DMS79 (cell line): ENCODE measurements at places on chromosomes 4 and X.

- no peak for DNase-seq
These were observed 133.4 kb upstream of the GATB start for GRCh38 chr4:151894246-151894645.

DNA sequence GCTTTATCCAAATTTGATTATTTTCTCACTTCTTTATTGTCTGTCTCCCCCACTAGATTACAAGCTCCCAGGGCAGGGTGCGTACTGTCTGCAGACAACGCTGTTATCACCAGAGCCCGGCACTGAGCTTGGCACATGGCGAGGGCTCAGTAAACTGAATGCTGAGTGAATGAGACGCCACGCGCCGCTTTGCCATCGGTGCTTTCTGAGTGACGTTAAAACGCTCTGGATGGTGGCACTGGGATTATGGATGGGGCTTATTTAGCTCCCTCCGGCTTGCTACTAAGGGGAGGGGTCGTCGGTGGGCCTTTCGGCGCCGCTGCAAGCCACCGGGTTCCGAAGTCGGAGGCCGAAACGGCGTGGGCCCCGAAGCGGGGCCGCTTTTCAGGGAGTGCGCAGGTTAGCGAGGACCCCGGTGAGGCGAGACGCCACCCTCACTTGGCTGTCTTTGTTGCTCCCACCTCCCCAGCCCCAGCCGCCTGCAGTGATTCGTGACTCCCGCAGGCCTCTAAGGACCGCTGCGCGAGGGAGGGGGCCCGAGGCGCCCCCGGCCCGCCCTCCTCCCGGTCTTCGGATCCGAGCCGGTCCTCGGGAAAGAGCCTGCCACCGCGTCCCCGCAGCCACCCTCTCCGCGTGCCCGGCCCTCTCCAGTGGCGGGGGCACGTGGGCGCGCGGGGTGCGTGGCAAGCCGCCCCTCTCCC is 569 bp upstream of the FHL1 start:
- no peak for DNase-seq

DNA sequence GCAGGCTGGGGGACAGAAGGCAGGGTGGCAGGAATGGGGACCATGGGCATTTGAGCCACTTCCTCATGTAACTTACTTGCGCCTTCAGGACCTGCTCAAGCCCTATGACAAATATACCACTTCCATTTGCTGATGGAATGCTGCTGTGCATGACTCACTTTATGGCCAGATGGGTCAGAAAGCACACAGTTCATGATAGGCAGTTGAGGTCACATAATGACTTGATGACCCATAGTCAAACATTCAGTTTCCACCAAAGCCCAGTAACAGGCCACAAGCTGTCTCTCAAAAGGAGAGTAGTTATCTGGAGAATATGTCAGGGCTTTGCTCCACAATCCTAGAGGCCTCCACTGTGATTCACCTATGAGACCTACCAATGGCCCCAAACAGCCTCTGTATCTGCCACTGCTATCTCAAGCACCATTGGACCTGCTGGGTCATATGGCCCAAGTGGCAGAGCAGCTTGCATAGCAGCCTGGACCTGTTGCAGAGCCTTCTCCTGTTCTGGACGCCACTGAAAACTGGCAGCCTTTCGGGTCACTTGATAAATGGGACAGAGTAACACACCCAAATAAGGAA is 5.3 kb upstream of the PAPSS1 start:
- DNase-seq: no peak

DNA sequence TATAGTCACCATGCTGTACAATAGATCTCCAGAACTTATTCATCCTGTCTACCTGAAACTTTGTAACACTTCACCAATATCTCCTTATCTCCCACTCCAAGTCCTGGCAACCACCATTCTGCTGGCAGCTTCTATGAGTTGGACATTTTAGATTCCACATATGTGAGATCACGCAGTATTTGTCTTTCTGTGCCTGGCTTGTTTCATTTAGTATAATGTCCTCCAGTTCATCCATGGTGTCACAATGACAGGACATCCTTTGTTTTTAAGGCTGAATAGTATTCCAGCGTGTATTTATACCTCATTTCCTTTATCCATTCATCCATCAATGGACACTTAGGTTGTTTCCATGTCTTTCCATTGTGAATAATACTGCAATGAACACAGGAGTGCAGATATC is 198.7 kb downstream of the QDPR start:
- no peak for DNase-seq

- DNase-seq: no peak
These were observed 754.9 kb downstream of the RPA4 start for GRCh38 chrX:97638621-97639020.

DNA sequence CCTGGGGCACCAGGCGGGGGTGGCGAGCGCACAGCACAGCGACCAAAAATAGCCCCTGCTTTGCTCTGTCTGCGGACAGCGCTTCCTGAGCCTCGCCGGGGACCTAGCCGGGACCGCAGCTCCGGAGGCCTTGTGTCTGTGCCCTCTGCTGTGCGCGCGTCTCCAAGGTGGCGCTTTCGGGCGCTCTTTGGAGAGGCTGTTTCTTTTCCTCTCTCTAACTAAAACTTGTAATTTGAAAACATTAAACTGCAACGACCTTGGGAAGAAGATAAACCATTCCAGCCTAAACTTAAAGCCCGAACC is 3.4 kb downstream of the ARX start:
- no peak for DNase-seq

DNA sequence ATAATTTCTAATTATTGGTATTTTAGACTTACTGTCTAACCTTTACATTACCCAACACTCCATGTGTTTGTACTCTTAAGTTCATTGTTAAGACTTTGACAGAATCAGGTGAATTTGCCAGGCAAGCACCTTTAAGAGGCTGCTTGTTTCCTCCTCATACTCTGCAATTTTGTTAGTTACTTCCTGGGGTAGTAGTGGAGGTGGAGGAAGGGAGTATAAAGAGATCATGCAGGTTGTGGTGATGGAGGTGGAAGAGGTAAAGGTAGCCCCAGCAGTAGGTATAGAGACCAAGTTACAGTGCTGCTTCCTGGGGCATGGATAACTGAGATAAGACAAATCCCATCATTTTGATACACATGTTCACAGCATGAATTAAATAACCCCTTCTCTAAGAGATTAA is 6.7 kb downstream of the WDR44 start:
- no peak for DNase-seq

DNA sequence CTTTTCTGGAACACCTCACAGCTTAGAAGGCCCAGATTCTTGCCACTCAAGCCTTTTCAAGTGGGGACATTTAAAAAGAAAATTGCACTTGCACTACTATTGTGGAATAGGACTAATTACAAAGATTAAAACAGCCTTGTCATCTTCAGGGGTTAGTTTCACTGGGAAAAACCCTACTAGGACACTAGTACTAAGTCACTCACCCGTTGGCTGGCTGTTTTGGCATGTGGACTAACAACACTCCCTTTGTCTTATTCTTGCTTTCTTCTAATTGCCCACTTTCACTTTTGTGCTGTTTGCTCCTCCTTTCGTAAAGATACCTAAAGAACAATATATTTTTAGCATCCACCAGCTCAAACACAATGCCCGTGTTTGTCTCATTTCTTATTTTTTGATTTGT is 200.9 kb upstream of the MID1 start:
- no peak for DNase-seq

- DNase-seq: no peak
These were observed 393.8 kb upstream of the GRID2 start for GRCh38 chr4:91909963-91910362.

- DNase-seq: no peak
These were observed 211.1 kb downstream of the RELL1 start for GRCh38 chr4:37475087-37475486.

DNA sequence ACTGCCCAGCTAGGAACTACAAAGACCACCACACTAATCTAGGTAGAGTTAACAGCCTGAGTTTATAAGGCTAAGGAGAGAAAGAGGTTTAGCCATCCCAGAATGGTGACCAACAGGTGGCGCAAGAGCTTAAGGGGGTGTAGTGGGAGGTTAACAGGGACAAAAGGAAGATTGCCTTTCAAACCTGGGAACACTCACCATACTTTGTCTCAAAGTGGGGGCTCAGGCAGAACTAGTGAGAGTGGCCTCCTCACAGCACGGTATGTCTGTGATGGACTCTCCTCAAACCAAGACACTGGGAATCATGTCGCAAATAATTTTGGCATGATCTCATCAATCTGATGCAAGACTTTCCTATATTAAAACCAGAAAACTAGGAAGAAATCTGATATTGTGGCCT is 23.4 kb downstream of the CCNI start:
- DNase-seq: no peak

GRCh38 chr4:84258905-84259830 is 239.9 kb downstream of the NKX6-1 start:
- DNase-seq: no peak

- DNase-seq: no peak
These were observed 67.1 kb downstream of the ATXN3L start for GRCh38 chrX:13252726-13253125.

DNA sequence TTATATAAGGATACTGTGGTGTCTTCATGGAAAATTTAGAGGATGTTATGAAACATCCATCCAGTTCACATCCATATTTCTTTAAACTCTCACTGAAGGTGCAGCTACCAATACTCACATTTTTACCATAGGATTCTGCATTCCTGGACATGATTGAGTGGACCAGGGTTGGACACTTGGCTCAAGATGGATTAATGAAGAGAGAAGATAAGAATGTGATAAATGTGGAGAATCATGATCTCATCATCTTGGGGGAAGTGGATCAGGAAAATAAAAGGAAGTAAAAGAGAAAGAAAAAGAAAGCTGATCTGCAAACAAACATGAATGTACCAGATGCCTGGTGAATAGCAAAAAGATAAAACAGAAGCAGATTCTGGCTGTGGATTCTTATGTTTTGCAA is 175.4 kb downstream of the NPFFR2 start:
- no peak for DNase-seq

DNA sequence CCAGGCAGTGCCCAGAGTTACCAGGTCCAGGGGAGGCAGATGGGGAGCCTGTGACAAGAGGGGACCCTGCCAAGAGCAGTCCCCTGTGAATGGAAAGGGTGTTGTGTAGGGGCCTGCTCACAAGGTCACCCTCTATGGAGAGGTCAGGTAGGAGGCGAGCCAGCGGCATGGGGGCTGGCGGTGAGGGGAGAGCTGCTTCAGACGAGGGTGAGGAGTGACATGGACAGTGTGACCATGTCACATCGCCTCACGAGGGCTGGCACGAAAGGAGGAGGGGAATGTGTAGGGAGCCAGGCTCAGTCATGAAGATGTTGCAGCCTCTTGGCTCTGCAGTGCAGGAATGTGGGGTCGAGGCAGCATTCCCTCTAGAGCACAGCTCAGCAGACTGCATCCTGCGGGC is 29.6 kb downstream of the CLCN4 start:
- no peak for DNase-seq

DNA sequence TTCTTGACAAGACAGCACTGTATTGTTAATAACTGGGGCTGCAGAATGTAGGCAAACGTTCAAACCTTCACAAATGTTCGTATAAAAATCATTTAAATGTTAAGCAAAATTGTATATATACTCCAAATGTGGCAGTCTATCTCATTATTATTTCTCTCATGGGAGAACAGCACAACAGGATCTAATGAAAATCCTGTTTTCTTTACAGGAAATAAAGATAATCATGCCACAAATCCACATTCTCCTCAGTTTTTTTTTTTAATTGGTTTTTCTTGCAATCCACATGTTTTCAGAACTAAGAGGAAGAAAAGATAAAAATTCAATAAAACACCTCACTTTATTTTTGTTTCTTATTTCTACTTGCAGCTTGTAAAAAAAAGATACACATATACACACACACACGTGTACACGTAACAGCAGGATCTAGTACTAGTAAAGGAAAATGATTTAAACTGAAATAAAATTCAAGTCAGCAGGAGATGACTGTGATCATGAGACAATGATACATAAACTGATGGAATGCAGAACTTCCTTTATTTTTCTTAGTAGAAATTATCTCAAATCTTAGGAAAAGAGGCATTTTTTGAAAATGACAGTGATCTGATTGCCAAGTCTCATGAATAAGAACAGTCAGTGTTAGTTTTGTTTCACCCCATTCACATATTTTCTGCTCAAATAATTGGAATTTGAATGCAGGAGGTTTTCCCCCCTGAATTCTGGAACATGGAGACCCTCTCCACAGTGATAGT is 11.3 kb downstream of the APBB2 start:
- DNase-seq: no peak

GRCh38 chr4:41285864-41286235 is 29.1 kb downstream of the UCHL1 start:
- no peak for DNase-seq

DNA sequence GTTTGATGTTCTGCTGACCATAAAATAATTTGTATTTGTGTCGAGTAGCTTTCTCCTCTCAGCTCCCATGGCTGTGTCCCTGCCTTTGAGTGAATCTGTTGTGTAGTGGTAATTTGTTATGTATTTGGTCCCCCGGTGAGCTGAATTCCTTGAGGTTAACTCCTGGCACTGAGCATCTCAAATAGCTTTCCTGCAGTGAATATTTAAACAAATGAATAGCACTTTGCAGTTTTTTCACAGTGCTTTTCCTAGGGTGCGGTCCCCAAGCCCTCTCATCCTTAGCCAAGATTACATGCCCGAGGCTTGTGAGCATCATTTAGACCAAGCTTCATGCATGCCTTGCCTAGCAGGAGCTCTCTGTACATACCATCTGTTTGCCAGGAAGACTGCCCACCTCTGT is 74.2 kb downstream of the CLDN34 start:
- DNase-seq: no peak
